KG1 (cell line): ENCODE measurements at places on chromosomes 12 and 14.

- peak; percentile 23 for DNase-seq
Measured at GRCh38 chr12:10364815-10365622, 24.8 kb downstream of the KLRK1 start.

DNA sequence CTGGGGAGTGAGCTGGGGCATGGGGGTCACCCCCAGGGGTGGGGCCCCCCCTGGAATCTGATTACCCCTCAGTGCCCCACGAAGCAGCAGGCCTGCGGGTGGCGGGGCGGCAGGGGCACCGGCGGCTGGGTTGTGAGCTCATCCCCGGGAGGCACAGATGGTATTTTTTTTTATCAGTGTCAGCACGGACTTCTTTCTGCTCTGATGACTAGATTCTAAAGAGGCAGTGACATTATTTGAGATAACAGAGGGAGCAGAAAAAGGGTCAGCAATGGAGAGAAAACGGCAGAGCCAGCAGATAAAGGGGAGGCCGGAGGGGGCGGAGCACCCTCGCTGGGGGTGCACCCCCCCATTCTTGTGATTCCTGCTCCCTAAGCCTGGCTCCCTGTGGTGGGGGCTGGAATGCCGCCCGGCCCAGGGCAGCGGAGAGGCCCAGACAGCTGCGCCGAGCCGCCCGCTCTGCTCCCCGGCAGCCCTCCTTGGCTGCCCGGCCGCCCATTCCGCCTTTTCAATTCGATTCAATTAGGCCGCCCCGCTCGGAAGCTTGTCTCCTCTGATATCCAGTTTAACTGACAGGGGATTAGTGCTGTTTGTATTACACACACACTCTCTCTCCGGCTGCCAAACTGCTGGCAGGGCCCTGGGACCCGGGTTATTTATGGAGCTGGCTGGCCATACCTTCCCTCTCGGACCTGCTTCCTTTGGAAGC, 32.9 kb downstream of the MVK start:
- DNase-seq, result no peak

GRCh38 chr12:22333713-22334409, 646 bp downstream of the ST8SIA1 start:
- no peak for DNase-seq

DNA sequence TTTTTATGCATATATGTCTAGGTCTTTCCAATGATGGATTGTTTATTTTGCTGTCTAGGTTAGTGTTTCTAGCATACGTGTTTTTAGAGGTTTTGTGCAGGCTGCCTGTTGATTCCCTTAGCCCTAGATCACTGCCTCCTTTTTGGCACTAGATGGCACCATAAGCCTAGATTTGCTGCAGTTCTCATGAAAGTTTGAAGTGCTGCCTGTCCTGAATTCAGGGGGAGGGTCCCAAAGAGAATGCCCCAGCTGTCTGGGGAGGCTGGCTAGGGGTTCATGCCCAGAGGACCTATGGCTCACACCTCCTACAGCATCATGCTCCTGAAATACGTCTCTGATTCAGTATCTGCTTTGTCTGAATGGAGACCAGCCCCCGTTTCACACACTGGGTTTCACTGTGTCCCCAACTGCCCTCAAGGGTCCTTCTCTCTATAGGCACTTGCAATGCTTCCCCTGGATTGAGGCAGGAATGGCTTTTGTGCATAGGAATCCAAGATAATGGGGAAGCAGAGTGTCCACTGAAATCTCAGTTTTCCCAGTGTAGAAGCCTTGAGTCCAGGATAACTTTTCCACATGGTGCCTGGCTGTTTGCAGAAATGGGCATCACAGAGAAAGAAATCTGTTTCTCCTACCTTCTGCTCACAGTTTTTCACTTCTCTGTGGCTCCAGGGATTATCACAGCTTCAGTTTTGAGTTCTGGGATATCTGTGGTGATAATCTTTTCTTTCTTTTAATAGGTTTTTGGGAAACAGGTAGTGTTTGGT, 14.2 kb upstream of the TXNRD1 start:
- DNase-seq, result peak; percentile 43

- DNase-seq, result no peak
Measured at GRCh38 chr12:14272956-14273912, 92.2 kb upstream of the ATF7IP start.

GRCh38 chr14:59254911-59255545, 66.6 kb downstream of the DAAM1 start:
- no peak for DNase-seq

DNA sequence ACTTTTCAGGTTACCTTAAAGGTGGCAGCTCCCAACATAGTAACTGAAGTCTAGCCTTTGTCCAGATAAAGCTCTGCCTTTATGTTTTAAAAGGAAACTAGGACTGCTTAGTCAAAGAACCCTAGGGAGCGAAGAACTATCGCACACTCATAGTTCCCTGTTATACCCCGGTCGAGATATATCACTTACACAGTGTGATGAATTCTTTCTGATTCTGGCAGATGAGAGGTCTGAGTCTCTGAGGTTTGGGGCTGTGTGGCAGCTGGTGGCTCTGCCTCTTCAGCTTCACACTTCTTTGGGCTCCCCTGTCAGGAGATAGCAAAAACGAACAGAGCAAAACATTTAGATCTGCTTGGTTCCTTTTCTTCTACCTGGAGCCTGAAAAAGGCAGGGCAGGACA, 17.0 kb downstream of the ACIN1 start:
- DNase-seq, result no peak

GRCh38 chr14:48008646-48009045, 333.2 kb upstream of the MDGA2 start:
- no peak for DNase-seq

GRCh38 chr12:58386136-58386535, 444.8 kb downstream of the ATP23 start:
- DNase-seq, result no peak

- DNase-seq, result no peak
Measured at GRCh38 chr14:35944847-35945246, 118.7 kb downstream of the BRMS1L start.

DNA sequence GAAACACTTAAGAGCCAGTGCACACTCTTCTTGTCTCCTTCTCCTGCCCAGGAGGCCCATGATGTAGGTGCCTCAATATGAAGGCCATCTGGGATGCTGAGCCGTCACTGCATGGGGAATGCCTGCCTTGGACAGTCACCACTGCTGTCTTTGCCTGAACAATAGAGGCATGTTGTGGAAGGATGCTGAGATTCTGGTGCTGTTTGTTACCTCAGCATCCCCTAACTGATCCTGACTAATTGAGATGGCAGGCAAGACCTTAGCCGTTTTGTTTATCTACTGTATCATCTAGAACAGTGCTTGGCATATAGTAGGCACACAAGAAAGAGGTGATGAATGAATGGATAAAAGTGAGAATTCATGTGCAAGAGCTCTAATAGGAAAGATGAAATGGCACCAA, 253.5 kb downstream of the GLT1D1 start:
- no peak for DNase-seq

DNA sequence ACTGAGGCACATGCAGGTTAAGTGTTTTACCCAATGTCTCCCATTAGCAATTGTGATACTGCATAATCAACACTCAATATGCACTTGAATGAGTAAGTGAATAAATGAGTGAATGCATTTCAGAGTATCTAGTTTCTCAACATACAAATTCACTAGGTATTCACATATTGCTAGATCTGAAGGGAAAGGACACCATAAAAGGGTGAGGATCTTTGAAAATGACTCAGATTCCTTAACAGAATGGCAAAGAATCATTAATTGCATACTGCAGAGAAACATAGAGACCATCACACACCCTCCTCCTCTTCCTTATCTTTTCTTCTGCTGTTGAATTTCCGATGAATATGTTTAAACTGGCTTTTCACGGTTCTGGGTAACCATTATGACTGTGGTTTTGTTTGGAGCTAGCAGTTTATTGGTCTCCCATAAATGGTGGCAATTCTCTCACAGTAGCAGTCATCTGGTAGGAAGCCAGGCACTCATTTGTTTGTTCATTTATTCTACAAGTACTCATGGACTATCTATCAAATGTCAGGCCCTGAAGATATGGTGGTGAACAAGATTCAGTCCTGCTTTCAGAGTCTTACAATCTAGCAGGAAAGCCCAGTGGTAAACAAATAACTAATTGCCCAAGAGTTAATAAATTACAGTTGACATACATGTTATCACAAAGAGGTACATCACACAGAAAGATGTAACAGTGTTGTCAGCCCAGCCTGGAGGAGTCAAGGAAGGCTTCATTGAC, 70.2 kb downstream of the LLPH start:
- no peak for DNase-seq

DNA sequence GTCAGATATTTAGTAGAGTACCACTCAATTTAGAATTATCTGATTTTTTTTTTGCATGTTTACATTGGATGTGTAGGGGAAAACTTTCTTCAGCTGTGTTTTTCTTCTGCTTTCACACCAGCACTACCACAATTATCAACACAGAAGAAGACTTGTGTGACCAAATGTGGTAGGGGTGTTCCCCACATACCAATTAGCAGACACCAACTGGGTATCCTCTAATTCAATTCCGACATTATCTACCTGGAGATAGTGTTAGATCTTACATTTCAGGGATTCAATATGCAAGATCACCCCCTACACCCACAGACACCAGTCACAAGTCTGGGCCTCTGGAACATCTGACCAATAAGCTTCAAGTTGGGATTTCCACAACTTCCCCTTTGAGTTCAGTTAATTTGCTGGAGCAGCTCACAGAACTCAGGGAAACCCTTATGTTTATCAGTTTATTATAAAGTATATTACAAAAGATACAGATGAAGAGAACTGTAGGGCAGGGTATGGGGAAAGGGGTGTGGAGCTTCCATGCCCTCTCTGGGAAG, 4.1 kb upstream of the KLRG1 start:
- DNase-seq, result peak; percentile 17

- DNase-seq, result no peak
Measured at GRCh38 chr12:116637589-116638150, 78.5 kb downstream of the MAP1LC3B2 start.

GRCh38 chr14:101361044-101361443, 200.3 kb upstream of the DIO3 start:
- no peak for DNase-seq

GRCh38 chr12:51812871-51813270, 35.6 kb downstream of the FIGNL2 start:
- no peak for DNase-seq
